HFFc6 (cell line): ENCODE measurements at places on chromosomes 12 and 14. TPM values are rescaled to one million over a fixed set of nuclear protein-coding genes. Genes with fewer than 3 reads are reported as not detected.

DNA sequence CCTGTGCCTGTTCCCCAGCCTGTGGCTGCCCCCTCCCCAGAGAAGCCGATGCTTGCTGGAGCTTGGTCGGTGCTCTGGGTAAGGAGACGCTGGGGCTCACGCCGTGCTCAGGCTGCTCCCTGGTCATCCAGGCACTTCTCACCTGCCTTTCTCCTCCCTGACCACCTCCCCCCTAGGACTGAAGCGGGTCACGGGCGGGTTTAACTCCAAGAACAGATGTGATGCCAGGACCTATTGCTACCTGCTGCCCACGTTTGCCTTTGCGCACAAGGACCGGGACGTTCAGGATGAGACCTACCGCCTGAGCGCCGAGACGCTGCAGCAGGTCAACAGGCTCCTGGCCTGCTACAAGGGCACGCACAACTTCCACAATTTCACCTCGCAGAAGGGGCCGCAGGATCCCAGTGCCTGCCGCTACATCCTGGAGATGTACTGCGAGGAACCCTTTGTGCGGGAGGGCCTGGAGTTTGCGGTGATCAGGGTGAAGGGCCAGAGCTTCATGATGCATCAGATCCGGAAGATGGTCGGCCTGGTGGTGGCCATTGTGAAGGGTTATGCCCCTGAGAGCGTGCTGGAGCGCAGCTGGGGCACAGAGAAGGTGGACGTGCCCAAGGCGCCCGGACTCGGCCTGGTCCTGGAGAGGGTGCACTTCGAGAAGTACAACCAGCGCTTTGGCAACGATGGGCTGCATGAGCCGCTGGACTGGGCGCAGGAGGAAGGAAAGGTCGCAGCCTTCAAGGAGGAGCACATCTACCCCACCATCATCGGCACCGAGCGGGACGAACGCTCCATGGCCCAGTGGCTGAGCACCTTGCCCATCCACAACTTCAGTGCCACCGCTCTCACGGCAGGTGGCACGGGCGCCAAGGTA, 8.4 kb upstream of the EP400 start:
- peaks cover 27% of the 10 kb centered on the region for H3K36me3 ChIP-seq
- no peak overlapping the region for H3K4me3 ChIP-seq
- peaks cover 3% of the 10 kb centered on the region; the same call in 1 of the 2 replicates for H3K27me3 ChIP-seq
- no peak overlapping the region for H3K27ac ChIP-seq
- H3K4me1 ChIP-seq, result no peaks in the 10 kb centered on the region

- H3K4me3 ChIP-seq, result peak overlapping the region; percentile 18; the same call in 1 of the 2 replicates
- no peaks in the 10 kb centered on the region for H3K36me3 ChIP-seq
- peak overlapping the region; percentile 80 for H3K27ac ChIP-seq
- H3K4me1 ChIP-seq, result peaks cover 47% of the 10 kb centered on the region
- H3K27me3 ChIP-seq, result peaks cover 7% of the 10 kb centered on the region
- no peak for DNase-seq
Observed at GRCh38 chr14:55122440-55122986, 6.5 kb upstream of the LGALS3 start.

- no peaks in the 10 kb centered on the region for H3K36me3 ChIP-seq
- H3K27me3 ChIP-seq, result no peaks in the 10 kb centered on the region
- DNase-seq, result no peak
Observed at GRCh38 chr12:101769865-101770264, 30.6 kb upstream of the SYCP3 start.

DNA sequence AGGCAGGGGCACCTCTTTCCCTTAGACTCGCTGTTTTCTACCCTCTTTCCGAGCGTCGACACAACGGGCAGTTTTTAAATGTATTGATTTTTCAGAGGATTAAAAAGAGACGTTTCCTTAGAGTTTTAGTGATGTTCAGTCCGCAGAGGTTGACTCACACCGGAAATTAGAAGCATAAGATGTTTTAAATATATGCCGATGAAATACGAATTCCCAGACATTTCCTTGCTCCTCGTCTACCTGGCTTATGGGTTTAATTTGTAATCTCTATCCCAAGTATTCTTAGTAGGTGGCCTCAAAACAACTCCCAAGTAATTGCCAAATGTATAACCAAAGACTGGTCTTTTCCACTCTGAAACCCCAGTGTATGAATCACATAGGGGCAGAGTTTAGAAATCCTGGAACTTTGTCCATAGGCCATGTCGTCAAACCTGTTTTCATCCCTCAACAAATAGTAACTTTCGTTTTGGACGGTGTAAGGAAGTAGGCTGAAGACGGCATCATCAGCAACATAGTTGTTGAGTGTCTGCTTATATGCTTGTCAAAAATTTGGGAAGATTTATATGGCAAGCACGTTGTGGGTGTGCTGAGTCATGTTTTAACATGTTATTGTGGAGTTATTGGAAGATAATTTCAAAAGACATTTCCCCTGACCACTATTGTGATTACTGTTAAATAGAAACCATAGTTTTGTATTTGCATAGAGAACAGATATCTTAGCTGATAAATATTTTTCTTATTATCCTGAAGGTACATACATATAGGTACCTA, 824 bp downstream of the TBK1 start:
- H3K27ac ChIP-seq, result peak overlapping the region; percentile 99
- H3K4me1 ChIP-seq, result peaks cover 54% of the 10 kb centered on the region
- H3K27me3 ChIP-seq, result peaks cover 8% of the 10 kb centered on the region
- peak overlapping the region; percentile 97 for H3K4me3 ChIP-seq

DNA sequence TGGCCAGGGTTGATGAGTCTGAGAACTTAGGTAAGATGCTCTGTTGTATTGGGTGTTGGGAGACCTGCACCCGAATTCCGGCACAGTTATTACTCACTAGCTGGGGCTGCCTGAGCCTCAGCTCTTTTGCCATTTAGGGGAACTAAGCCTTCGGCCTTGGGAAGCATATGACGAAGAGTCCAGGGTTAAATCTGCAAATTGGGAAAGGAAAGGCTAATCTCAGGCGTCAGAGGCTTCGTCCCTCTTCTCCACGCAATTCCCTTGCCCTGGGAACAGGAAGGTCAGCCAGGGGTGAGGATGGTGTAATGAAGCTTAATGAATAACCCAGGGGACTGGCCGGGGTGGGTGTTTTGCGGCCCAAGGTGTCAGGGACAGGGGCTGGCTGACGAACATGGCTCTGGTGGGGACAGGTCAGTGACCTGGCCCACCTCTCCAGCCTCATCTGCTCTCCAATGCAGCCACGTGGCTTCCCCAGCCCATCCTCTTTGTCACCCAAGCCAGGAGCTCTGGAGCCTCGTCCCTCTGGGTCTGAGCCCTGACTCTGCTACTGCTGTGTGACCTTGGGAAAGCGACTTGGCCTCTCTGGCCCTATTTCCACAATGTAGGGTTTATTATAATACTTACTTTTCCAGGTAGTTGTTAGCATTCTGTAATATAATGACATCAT, 3.8 kb upstream of the SDSL start:
- DNase-seq, result no peak
- no peak overlapping the region for H3K4me3 ChIP-seq
- H3K36me3 ChIP-seq, result peaks cover 4% of the 10 kb centered on the region; the same call in 1 of the 2 replicates
- peaks cover 23% of the 10 kb centered on the region for H3K4me1 ChIP-seq
- peaks cover 21% of the 10 kb centered on the region for H3K27me3 ChIP-seq
- H3K27ac ChIP-seq, result no peak overlapping the region

DNA sequence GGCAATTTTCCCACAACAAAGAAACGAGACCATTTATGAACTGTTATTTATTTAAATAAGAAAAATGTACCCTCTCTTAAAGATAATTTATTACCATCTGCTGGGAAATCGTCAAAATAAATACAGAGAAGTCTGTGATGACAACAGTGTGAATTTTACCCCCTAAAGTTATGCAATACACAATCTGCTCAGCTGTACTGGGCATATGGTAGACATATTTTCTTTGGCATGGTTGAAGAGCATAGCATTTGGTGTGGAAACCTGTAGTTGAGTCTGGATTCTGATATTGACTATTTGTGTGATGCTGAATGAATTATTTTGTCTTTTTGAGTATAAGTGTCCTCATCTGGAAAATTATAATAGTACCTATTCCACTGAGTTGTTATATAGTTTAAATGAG, 60.0 kb downstream of the CFAP54 start:
- no peak overlapping the region for H3K27ac ChIP-seq
- no peaks in the 10 kb centered on the region for H3K36me3 ChIP-seq
- H3K27me3 ChIP-seq, result peaks cover 4% of the 10 kb centered on the region
- no peak for DNase-seq

GRCh38 chr12:39176356-39176755, 266.6 kb downstream of the KIF21A start:
- no peak overlapping the region for H3K4me3 ChIP-seq
- DNase-seq, result no peak
- H3K4me1 ChIP-seq, result no peaks in the 10 kb centered on the region
- H3K36me3 ChIP-seq, result no peaks in the 10 kb centered on the region

Gene COX8C
- total RNA-seq, result not detected in 3 replicates

Gene FBXO34
- 11.8 to 13.5 TPM (median 11.9 TPM) in 3 replicates for total RNA-seq
